Thoracic aorta (tissue), 2 donors: ENCODE measurements at places on chromosomes 16 and 17.

DNA sequence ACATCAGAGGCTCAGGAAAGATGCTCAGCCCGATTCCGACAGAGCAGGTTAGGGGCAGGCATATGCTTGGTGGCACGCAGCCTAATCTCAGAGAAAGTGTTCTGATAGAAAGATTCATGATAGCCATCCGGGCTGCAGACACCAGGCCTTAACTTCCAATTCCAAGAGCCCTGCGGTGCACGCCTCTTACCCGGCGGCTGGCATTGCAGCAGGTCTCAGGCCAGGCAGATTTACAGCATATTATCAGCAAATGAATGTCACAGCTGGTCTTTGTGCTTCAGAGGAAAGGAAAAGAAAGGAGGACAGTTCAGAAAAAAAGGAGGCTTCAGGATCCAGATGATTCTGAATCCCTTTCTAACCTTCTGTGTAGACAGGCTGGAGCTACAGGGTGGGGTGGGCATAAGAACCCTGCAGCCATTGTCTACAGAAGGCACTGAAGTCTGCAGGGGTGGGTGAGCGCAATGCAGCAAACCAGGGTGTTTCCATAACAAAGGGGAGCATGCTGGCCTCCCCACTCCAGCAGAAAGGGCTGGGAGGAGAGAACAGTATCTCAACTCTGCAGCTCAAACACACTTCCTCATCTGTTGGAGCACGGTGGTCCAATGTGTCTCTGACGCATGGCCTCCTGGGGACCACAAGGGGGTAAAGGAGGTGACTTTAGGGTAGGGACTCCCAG lies 277.4 kb upstream of the XYLT1 start:
- no peak overlapping the region for H3K27ac ChIP-seq
- DNase-seq = no peak
- no peaks in the 10 kb centered on the region for H3K27me3 ChIP-seq

DNA sequence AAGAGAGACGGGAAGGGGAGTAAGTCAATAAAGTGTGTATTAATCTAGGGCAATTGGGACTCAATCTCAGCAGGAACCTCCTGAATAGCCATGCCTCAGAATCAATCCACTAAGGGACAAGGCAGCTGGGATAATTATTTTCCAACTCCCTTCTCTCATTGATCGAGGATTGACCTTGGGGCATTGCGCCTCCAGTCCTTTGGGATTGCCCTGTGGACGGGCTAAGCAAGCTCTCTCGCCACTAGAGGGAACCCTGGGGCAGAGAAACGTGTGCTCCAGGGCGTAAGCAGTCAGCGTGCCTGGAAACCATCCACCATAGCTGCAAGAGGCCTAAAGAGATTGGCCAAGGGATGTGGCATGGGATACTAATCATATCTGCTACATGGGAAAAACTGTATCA lies 53.9 kb upstream of the ERCC4 start:
- H3K36me3 ChIP-seq = no peaks in the 10 kb centered on the region
- H3K4me1 ChIP-seq = peaks cover 16% of the 10 kb centered on the region
- H3K27me3 ChIP-seq = no peaks in the 10 kb centered on the region
- DNase-seq = no peak
- H3K27ac ChIP-seq = no peak overlapping the region

DNA sequence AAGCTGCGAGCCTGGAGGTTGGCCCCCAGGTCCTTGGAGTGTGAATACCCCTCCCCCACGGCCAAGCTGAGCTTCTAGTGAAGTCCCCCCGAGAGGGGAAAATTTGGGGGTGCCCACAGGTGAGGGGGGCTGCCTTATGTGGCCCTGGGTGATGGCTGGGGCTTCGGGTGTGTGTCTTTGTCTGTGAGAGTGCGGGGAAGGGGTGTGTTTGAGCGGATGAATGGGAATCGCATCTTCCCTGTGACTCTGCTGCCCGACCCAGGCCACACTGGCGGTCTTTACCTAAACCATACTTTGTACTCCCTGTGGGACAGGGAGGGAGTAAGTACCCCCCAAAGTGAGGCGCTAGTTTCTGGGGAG lies 1.3 kb downstream of the SBK1 start:
- H3K4me1 ChIP-seq = peaks cover 6% of the 10 kb centered on the region
- no peaks in the 10 kb centered on the region for H3K27me3 ChIP-seq
- no peak for DNase-seq
- H3K36me3 ChIP-seq = no peaks in the 10 kb centered on the region
- no peak overlapping the region for H3K27ac ChIP-seq

DNA sequence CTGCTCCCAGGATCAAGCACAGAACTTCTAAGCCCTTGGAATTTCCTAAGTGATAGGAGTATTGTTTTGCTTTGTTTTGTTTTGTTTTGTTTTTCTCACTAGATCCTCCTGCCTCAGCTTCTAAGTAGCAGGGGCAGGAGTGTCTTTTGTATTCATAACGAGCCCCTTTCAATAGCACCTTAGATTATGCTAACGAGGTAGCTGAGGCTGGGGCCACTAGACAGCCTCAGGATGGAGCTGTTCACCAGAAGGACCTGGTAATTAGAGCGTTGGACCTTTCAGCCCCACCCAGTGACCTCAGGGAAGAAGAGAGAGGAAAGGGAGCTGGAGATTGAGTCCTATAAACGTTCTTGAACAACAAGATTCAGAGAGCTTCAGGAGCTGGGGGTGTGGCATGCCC lies 43.6 kb downstream of the IKZF3 start:
- H3K36me3 ChIP-seq = no peaks in the 10 kb centered on the region
- no peak overlapping the region for H3K4me3 ChIP-seq
- H3K27me3 ChIP-seq = no peaks in the 10 kb centered on the region
- H3K4me1 ChIP-seq = no peaks in the 10 kb centered on the region
- DNase-seq = no peak

DNA sequence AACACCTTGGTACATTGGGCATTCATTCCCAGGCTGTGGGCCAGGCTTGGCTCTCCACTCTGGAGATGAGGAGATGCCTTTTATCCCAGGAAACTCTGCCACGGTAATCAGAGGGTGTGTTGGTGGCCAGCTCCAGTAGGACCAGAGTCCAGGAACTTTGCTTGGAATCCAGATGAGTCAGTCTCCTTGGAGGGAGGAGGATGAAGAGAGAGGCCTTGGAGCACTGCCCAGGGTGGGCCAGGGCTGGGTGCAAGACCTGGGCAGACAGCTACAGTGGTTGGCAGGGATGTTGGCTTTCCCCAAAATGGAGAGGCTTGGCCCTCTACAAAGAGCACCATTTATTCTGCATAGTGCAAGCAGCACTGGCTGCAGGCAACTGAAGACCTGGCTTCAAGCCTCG lies 209.0 kb downstream of the RGS9 start:
- DNase-seq = no peak
- no peaks in the 10 kb centered on the region for H3K27me3 ChIP-seq
- no peaks in the 10 kb centered on the region for H3K36me3 ChIP-seq
- no peak overlapping the region for H3K4me3 ChIP-seq
- H3K4me1 ChIP-seq = peaks cover 10% of the 10 kb centered on the region

DNA sequence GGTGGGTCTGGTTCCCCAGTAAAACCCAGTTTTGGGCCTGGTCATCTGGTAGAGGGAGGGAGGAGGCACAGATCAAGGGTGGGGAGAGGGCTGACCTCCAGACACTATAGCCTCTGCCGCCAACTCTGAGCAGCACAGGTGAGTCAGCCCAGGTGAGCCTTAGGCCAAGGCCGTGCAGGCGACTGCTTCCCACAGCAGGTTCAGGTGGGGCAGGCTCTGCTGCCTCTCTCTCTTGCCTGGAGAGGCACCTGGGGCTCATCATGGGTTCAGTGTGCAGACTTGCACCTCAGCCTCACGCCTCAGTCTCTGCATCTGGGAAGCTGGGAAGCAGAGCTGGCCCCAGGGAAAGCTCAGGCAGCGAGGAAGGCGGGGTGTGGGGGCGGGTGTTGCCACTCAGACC lies 37.8 kb upstream of the IL34 start:
- peaks cover 3% of the 10 kb centered on the region for H3K4me1 ChIP-seq
- no peak for DNase-seq
- H3K27me3 ChIP-seq = no peaks in the 10 kb centered on the region
- no peaks in the 10 kb centered on the region for H3K36me3 ChIP-seq
- no peak overlapping the region for H3K4me3 ChIP-seq
- no peak overlapping the region for H3K27ac ChIP-seq

DNA sequence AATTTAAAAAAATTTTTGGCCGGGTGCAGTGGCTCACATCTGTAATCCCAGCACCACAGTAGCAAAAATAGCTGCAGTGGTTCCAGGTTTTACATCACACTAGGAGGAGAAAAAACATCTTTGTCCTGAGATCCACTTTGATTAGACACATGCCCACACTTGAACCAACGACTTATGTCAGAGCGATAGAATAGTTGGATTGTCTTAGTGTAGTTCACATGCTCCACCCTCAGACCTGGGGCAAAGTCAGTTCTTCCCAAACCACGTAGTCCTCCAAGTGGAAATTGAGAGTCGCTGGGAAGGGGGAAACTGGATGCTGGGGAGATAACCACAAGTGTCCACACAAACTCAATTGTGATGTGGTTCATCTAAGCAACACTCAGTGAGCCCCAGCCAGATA lies 11.4 kb upstream of the ITGAM start:
- no peak overlapping the region for H3K27ac ChIP-seq
- no peak for DNase-seq
- H3K4me3 ChIP-seq = no peak overlapping the region
- no peaks in the 10 kb centered on the region for H3K36me3 ChIP-seq
- H3K4me1 ChIP-seq = no peaks in the 10 kb centered on the region

GRCh38 chr17:82776454-82776853 lies 24.6 kb downstream of the TBCD start:
- no peaks in the 10 kb centered on the region for H3K27me3 ChIP-seq
- no peak for DNase-seq
- H3K27ac ChIP-seq = no peak overlapping the region
- no peaks in the 10 kb centered on the region for H3K4me1 ChIP-seq
- H3K4me3 ChIP-seq = no peak overlapping the region

GRCh38 chr16:68289202-68289601 lies 21.5 kb downstream of the SLC7A6OS start:
- no peak for DNase-seq
- no peaks in the 10 kb centered on the region for H3K27me3 ChIP-seq
- H3K36me3 ChIP-seq = peaks cover 36% of the 10 kb centered on the region
- no peak overlapping the region for H3K4me3 ChIP-seq
- peak overlapping the region; percentile 79 for H3K27ac ChIP-seq

- H3K27ac ChIP-seq = peak overlapping the region; percentile 61
- H3K36me3 ChIP-seq = no peaks in the 10 kb centered on the region
- DNase-seq = no peak
- H3K27me3 ChIP-seq = no peaks in the 10 kb centered on the region
Observed at GRCh38 chr17:21253646-21254441, 634 bp upstream of the NATD1 start.

DNA sequence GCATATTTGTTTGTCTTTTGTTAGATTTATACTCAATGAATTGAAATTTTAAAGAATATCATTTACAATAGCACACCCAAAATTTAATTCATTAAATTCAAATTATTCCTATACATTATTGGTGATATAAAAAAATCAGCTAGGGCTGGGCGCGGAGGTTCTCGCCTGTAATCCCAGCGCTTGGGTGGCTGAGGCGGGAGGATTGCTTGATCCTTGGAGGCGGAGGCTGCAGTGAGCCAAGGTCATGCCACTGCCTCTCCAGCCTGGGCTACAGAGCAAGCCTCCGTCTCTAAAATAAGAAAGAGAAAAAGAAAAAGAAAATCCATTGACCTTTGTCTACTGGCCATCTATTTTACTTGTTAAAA lies 4.5 kb upstream of the PRDM7 start:
- DNase-seq = no peak
- no peak overlapping the region for H3K27ac ChIP-seq
- no peaks in the 10 kb centered on the region for H3K36me3 ChIP-seq
- peaks cover 6% of the 10 kb centered on the region for H3K4me1 ChIP-seq
